CD14-positive monocyte (primary cell): ENCODE measurements at places on chromosomes 7 and 10.

GRCh38 chr10:132837905-132838304 is 52.0 kb upstream of the NKX6-2 start:
- DNase-seq, result no peak

- DNase-seq, result no peak
Observed at GRCh38 chr7:105904064-105904463, 27.7 kb upstream of the ATXN7L1 start.

DNA sequence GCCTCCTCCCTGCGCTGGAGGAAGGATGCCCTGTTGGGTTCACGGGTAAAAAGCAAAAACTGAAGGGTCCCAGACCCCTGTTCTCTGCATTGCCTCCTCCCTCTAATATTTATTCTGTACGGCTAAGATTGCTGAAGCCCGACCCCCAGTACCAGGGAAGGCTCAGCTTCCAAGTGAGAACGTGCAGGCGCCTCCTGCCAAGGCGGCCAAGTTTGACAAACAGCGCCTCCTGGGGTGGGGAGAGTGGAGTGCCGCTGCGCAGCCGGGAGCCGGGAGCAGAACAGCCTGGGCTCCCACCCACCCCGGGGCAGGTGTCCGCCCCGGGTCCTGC is 4.7 kb upstream of the EBF3 start:
- no peak for DNase-seq

- no peak for DNase-seq
Observed at GRCh38 chr10:13019280-13019679, 17.8 kb upstream of the CCDC3 start.

DNA sequence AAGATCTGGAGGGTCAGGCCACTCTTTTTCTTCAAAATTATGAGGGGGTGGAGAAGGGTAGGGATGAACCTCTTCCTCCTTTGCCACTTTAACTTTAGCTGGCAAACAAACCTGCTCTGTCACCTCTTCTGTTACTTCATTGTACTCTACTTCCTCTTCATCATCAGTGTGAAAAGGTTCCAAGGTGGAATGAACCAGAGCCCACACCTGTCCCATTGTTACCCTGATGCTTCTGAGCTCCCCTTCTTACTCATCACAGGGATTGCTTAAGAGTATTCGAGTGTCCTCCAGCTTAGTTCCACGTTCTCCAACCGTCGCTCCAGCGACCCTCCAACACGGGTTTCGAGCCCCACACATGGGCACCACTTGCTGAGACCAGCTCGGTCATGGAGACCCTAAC is 5.2 kb downstream of the MRPS24 start:
- DNase-seq, result no peak

DNA sequence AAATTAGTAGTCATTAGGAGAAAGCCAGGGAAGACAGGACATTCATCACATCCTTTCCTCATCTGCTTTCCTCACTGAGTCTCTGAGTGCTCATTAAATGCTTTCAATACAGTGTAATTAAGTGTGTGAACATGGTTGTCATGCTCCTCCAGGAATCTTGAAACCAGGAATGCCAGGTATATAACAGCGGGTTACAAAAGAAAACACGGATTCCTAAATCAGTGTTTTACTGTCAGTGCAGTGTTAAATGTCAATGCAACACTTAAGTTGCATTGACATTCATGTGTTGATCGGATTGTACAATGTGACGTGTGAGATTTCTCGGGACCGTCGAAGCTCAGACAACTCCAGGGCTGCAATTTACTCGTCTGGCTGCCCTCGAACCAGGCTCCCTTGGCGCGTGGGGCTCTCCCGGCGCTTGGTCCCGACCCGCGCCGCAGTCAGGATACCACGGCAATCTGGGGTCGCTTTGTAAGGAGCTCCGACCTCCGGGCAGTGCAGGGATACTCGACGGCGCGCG is 455 bp upstream of the SPAG6 start:
- no peak for DNase-seq
